ENCODE measurements at places on chromosomes 12 and 14.

DNA sequence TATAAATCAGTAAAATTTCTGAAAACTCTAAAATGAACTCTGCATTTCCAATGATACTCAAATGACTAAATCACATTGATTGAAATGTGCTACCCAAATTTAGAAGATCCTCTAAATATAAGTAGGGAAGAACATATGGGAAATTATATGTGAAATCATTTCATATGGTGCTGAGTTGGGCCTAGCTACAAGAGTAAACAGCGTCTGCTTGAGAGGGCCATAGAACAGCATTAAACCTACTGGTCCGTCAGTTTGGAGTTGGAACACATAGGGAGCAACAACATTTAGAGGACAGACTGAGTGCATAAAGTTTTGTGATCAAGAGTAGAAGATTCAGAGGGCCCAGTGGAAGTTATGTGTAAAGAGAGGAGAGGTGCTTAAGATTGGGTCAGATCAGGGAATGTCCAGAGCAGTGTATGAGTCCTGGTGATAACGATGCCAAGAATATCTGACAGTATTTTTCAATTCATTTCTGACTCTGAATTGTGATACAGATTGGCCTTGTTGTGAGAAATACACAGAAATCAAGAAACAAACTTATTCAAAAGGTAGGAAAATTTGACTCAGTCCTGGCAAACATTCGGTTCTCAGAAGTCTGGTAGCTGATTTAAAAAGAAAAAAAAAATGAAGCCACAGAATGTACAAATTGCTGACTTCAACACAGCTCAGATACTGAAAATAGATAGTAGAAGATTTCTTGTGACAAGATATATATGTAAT is 362.2 kb downstream of the CCDC91 start:
- DNase-seq: no peak

GRCh38 chr12:83323866-83324265 is 637.2 kb downstream of the TMTC2 start:
- DNase-seq: no peak

- DNase-seq: no peak
Observed at GRCh38 chr12:55624056-55624455, 12.6 kb upstream of the OR10P1 start.

DNA sequence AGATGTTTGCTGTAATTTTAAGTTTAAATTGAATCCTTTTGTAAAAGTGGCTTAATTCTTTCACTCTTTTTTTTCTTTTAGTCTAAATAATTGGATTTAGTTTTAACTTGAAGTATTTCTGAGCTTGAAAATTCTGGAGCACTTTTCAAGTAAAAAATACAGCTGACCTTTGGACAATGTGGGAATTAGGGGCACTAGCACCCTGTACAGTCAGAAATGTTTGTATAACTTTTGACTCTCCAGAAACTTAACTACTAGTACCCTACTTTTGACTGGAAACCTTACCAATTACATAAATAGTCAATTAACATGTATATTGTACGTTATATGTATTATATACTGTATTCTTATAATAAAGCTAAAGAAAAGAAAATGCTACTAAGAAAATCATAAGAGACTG is 7.8 kb downstream of the KTN1 start:
- no peak for DNase-seq

GRCh38 chr14:36647824-36648753 is 13.6 kb upstream of the PAX9 start:
- DNase-seq: no peak

GRCh38 chr12:42447371-42447786 is 121.4 kb downstream of the PPHLN1 start:
- DNase-seq: no peak

DNA sequence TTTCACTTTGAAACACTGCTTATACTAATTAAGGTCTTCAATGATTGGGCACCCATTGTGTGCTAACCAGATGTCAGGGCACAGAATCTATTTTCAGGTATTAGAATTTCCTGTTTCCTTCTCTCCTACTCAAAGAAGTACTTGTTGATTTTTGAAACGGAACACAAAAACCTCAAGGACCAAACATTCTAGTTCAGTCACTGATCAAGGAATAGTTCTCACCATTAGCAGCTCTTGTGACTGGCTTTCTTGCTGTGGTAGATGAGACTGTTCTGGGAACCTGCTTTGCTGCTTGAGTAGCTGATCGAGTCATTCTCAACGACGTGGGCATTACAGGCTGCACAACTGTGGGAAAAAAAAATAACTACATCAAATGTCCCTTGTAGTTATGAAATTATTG is 11.0 kb downstream of the DLGAP5 start:
- no peak for DNase-seq

GRCh38 chr12:102234599-102234998 is 37.0 kb upstream of the PMCH start:
- DNase-seq: no peak

DNA sequence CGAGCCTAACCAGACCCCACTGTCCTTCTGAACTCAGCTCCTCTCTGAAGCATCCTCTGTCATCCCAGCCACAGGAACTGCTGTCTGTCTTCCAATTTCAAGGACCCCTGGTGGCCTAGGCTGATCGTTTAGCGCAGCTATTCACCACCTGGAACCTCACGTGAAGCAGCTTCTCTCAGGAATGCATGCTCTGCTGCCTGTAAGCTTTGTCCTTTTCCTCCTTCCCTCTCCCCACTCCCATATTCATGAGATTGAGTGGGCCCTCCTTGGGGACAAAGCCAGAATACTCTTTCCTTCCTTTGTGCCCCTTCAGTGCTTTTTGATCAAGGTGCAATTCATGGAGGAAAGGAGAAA is 17.2 kb downstream of the DPF3 start:
- DNase-seq: no peak

- DNase-seq: no peak
Observed at GRCh38 chr12:47841910-47842309, 22.2 kb upstream of the HDAC7 start.

Measured in midbrain (tissue), 1 donor.